Lung microvascular endothelial cell (primary cell): ENCODE measurements at places on chromosomes 7 and 10.
A peak's percentile ranks its signal among the peaks of the same experiment; 100 is the strongest.

DNA sequence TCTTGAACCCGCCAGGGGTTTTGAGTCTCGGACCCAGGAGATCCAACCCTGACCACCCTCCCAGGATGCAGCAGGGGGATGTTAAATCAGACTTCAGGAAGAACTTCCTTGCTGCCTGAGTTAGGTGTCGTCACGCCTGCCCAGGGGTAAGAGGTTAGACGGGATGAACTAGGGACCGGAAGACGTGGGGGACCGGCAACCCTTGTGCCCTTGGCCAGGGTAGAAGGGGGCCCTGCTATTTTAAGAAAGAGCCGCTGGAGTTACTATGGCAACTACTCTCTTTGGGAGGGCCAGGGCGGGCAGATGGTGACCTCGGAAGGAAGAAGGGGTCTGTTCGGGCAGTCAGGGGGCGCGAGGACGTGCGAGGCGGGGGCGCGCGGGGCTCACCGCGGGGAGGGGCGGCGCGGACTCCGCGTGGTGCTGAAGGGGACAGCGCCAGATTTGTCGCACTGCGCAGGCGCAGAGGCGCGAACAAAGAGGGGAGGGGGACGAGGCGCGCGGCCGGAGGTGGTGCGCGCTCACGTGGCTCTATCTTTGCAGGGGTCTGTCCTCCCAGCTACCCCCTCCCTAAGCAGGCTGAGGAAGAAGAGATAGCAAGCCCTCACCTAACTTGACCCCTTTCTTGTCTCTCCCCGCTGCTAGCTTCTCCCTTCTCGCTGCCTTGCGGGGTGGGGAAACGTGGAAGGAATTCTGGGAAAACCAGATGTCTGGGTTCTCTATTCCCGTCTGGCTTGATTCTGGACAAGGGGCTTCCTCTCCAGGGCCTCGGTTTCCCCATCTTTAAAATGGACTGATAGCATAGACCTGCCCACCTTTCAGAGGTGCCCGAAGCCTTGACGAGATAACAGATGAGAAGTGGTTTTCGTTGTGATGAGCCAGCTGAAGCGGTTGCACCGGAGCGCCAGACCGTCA, 940 bp upstream of the PSD start:
- DNase-seq = peak; percentile 55

GRCh38 chr10:48905311-48905710, 34.3 kb downstream of the LRRC18 start:
- no peak for DNase-seq

GRCh38 chr10:60139798-60140566, 233.6 kb upstream of the CCDC6 start:
- peak; percentile 50 for DNase-seq

- DNase-seq = peak; percentile 29
Observed at GRCh38 chr7:36287371-36288241, 102.1 kb upstream of the ANLN start.

DNA sequence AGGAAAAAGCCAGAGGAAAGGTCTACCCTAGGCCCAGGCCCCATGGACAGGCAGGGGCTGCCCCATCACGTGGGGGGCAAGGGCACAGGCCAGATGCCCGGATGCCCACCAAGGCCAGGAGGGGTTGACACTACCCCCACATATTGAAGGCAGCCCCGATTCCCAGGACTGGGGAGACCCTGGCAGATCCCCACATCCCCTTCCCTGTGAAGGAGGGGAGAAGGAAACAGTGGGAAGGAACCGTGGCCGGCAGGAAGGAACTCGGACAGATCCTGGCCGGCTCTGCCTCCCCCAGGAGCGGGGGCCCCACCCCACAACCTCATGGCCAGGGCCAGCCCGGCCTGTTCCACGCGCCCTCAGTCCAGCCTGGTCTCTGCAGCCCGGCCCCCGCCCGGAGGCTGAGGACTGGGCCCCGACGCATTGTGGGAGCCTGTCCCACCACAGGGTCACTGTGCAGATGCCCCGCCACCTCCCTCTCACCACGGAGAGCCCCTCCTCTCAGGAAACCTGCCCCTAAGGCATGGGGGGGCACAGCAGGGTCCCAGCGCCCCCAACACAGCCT, 41.3 kb downstream of the PAPOLB start:
- no peak for DNase-seq

GRCh38 chr7:93973134-93973533, 31.0 kb downstream of the BET1 start:
- DNase-seq = peak; percentile 3

GRCh38 chr10:102431452-102432124, 786 bp downstream of the CUEDC2 start:
- no peak for DNase-seq
